ENCODE measurements at places on chromosomes 5 and 9.

GRCh38 chr5:18113721-18114120, 479.5 kb downstream of the TAF11L14 start:
- peak; percentile 35 for DNase-seq

- no peak for DNase-seq
Measured at GRCh38 chr9:97658707-97659106, 25.1 kb downstream of the NCBP1 start.

DNA sequence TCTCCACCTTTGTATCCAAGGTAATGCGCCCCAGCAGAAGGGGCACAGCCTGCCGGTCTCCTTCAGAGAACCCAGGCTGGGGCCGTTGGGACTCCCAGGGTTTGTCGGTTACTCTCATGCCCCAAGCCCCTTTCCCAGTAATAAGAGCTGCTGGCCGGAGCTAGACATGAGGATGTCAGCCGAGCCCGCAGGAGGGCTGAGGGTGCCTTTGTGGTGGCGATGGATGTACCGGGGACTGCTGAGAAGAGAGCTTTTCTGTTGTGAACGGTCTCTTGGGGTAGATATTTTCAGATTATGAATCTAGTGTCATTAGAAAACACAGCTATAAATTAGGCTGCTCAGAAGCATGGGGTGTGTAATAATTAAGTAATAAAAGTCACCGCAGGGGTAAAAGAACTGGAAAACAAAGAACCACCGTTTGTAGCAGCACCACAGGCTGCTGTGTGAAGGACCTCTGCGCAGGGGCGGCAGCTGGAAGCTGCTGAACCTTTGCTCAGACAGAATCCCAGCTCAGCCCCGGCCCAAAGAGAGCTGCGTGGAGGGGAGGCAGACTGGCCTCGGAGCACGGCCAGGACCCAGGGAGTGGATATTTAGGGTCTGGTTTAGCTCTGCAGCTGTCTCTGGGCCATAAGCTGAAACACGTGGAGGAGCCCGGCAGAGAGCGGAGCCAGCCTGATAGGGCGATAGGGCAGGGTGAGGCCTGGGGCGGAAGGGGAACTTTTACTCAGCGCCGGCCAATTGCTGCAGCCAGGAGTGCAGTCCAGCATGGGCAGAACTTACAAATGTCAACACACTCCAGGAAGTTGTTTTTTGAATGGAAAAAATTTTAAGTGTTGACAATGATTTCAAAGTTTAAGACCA, 50.5 kb upstream of the BARHL1 start:
- no peak for DNase-seq

GRCh38 chr5:5270958-5271785, 131.0 kb downstream of the ADAMTS16 start:
- DNase-seq = no peak

- peak; percentile 52 for DNase-seq
Measured at GRCh38 chr9:37582548-37583157, 6.5 kb upstream of the FBXO10 start.

Data from inflammatory macrophage treated with lipopolysaccharide for 4 hours (primary cell).